Activated CD4-positive, alpha-beta memory T cell treated with anti-CD3 and anti-CD28 coated beads for 36 hours (primary cell): ENCODE measurements at places on chromosomes 13 and 19. TPM values are rescaled to one million over a fixed set of nuclear protein-coding genes. Genes with fewer than 3 reads are reported as not detected.
A peak's percentile ranks its signal among the peaks of the same experiment; 100 is the strongest.

GRCh38 chr19:49333811-49334288 lies 1.4 kb upstream of the CD37 start:
- H3K36me3 ChIP-seq: peaks cover 18% of the 10 kb centered on the region
- H3K27me3 ChIP-seq: no peaks in the 10 kb centered on the region
- H3K27ac ChIP-seq: peak overlapping the region; percentile 99
- H3K4me3 ChIP-seq: peak overlapping the region; percentile 76
- DNase-seq: peak; percentile 84

GRCh38 chr19:7450243-7451223 lies 38.3 kb downstream of the PEX11G start:
- no peak overlapping the region for H3K4me3 ChIP-seq
- no peak overlapping the region for H3K27ac ChIP-seq
- H3K27me3 ChIP-seq: no peaks in the 10 kb centered on the region
- H3K36me3 ChIP-seq: peaks cover 40% of the 10 kb centered on the region
- no peak for DNase-seq

- no peak for DNase-seq
- no peaks in the 10 kb centered on the region for H3K36me3 ChIP-seq
- H3K4me1 ChIP-seq: no peaks in the 10 kb centered on the region
- no peak overlapping the region for H3K4me3 ChIP-seq
- H3K27me3 ChIP-seq: peaks cover 3% of the 10 kb centered on the region
Measured at GRCh38 chr19:57096685-57097361, 23.0 kb upstream of the USP29 start.

DNA sequence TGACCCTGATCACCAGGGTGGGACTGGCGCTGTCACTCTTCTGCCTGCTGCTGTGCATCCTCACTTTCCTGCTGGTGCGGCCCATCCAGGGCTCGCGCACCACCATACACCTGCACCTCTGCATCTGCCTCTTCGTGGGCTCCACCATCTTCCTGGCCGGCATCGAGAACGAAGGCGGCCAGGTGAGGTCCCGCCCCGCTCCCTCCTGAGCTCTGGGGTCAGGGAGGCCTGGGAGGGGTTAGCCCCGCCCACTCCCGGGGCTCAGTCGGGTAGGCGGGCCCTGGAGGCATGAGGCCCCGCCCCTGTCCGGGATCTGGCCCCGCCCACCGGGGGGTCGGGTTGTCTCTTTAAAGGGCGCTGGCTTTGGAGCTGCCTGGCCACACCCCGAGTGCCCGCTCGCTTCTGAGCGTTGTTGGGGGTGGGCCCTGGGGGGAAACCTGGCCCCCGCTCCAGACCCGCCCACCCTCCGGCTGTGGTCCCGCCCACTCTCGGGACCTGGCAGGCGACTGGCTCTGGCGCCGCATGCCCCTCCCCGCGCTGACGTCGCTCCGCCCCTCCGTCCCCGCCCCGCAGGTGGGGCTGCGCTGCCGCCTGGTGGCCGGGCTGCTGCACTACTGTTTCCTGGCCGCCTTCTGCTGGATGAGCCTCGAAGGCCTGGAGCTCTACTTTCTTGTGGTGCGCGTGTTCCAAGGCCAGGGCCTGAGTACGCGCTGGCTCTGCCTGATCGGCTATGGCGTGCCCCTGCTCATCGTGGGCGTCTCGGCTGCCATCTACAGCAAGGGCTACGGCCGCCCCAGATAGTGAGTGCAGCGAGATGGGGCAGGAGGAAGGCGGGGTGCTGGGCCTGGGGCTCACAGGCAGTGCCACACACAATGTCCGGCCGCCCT lies 13.1 kb downstream of the DDX39A start:
- DNase-seq: peak; percentile 93
- no peaks in the 10 kb centered on the region for H3K27me3 ChIP-seq
- no peak overlapping the region for H3K4me3 ChIP-seq
- peak overlapping the region; percentile 76 for H3K27ac ChIP-seq
- peaks cover 76% of the 10 kb centered on the region for H3K36me3 ChIP-seq
- H3K4me1 ChIP-seq: peaks cover 25% of the 10 kb centered on the region

DNA sequence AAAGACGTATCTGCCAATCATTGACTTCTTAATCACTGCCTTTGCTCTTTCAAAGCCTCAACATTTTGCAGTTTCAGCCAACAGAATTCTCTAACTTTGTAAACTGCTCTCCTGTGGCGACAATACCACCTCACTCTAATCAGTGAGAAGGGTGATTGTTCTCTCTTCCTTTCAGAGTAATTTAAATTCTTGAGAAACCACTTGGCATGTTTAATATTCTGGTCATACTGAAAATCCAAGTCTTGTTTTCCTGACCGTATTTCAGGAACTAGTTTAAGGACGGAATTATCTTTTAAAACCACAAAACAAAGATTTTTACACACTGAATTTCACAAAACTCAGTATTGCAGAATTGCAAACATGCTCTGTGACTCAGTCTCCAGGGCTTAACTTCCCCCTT lies 5.2 kb upstream of the CDC16 start:
- H3K36me3 ChIP-seq: no peaks in the 10 kb centered on the region
- H3K27me3 ChIP-seq: peaks cover 3% of the 10 kb centered on the region
- no peak overlapping the region for H3K27ac ChIP-seq
- peaks cover 38% of the 10 kb centered on the region for H3K4me1 ChIP-seq

GRCh38 chr13:30880856-30881155 lies 25.3 kb upstream of the MEDAG start:
- H3K4me1 ChIP-seq: peaks cover 13% of the 10 kb centered on the region
- H3K27ac ChIP-seq: no peak overlapping the region
- peaks cover 1% of the 10 kb centered on the region for H3K36me3 ChIP-seq
- H3K4me3 ChIP-seq: no peak overlapping the region
- H3K27me3 ChIP-seq: peaks cover 16% of the 10 kb centered on the region

- DNase-seq: no peak
- no peak overlapping the region for H3K4me3 ChIP-seq
- H3K4me1 ChIP-seq: peaks cover 11% of the 10 kb centered on the region
- no peak overlapping the region for H3K27ac ChIP-seq
Measured at GRCh38 chr19:44603201-44603945, 10.0 kb upstream of the IGSF23 start.

DNA sequence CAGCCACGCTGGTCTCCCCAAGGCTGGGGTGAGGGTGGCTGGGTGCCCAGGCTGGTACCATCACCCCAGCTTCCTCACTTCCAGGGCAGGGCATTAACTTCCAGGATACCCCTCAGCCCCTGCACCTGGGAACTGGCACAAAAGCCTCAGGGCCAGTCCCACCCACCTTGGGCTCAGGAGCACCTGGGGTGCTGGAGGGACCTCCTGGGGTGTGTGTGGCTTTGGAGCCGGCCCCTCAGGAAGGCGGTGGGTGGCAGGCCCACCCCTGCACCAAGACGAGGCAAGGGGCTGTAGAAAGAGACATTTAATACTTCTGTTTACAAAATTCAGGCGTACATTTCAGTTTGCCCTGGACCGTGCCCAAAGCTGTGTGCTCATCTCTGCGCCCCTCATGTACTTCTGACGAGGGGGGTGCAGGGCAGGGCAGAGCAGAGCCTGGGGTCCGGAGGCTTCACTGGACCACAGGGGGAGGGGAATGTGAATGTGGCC lies 16.8 kb downstream of the MPND start:
- H3K4me1 ChIP-seq: no peaks in the 10 kb centered on the region
- peaks cover 9% of the 10 kb centered on the region for H3K36me3 ChIP-seq
- DNase-seq: no peak
- H3K4me3 ChIP-seq: no peak overlapping the region

DNA sequence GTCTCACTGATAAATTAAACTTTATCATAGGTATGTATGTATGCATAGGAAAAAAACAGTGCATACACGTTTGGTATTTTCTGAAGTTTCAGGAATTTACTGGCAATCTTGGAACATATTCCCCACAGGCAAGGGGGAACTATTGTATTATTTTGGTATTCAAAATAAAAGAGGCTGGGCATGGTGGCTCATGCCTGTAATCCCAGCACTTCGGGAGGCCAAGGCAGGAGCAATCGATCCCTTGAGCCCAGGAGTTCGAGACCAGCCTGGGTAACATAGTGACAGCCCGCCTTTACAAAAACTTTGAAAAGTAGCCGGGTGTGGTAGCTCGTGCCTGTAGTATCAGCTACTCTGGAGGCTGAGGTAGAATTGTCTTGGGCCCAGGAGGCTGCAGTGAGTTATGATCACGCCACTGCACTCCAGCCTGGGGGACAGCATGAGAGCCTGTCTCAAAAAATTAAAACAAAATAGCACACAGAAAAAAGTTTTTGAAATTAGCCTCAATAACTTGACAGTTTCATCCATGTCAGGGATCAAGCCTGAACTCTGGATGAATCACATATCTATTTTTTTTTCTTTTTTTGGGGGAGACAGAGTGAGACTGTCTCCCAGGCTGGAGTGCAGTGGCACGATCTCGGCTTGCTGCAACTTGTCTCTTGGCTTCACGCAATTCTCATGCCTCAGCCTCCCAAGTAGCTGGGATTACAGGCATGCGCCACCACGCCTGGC lies 29.1 kb upstream of the HOMER3 start:
- peaks cover 2% of the 10 kb centered on the region for H3K36me3 ChIP-seq
- no peak for DNase-seq
- peaks cover 5% of the 10 kb centered on the region for H3K4me1 ChIP-seq
- H3K27me3 ChIP-seq: peaks cover 9% of the 10 kb centered on the region

- peaks cover 2% of the 10 kb centered on the region for H3K36me3 ChIP-seq
- peak overlapping the region; percentile 81 for H3K4me3 ChIP-seq
- H3K27ac ChIP-seq: peak overlapping the region; percentile 87
- peaks cover 16% of the 10 kb centered on the region for H3K27me3 ChIP-seq
Measured at GRCh38 chr13:50124536-50125303, 109.5 kb downstream of the KCNRG start.

DNA sequence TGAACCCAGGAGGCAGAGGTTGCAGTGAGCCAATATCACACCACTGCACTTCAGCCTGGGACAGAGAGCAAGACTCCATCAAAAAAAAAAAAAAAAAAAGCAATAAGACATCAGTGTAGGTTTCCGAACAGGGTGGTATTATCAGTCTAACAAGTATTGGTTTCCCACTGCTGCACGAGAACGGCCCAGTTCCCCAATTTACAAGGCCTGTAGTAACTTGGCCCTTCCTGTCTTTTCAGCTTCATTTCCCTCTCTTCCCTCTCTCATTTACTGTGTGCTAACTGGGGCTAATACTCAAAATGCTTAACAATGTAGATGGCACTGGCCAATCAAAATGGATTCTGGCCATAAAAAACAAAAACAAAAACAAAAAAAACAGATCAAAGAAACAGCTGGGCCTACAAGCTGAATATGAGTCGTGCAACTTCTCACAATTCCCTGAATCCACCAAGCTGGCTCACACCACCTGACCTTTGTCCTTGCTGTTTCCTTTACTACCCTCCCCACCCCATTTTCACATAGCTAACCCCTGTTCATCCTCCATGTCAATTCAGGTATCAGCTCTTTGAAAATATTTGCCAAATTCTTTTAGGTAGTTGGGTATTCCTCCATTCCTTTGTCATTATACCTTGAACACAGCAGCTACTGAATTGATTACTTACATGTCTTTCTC lies 2.4 kb downstream of the TEX101 start:
- no peaks in the 10 kb centered on the region for H3K36me3 ChIP-seq
- no peak for DNase-seq
- no peak overlapping the region for H3K4me3 ChIP-seq
- no peak overlapping the region for H3K27ac ChIP-seq

DNA sequence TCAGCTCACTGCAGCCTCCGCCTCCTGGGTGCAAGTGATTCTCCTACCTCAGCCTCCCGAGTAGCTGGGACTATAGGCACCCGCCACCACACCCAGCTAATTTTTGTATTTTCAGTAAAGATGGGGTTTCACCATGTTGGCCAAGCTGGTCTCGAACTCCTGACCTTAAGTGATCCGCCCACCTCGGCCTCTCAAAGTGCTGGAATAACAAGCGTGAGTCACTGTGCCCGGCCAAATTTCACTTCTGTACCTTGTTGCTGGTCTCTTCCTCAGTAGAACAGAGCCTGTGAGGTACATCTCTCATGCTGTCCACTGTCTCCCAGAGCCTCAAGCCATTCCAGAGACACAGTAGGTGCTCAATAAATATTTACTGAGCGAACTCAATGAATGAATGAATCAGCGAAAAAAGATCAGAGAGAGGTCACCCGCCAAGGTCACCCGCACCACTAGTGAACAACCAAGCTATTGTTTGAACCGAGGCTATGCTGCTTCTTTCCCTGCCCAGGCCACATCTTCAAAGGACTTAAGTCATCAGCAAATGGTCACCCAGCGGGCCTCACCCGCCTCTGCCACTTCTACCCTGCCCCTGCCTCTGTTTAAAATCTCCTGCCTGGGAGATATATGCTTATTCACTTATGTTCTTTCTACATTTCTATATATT lies 9.3 kb downstream of the TMEM143 start:
- no peak overlapping the region for H3K4me3 ChIP-seq
- no peaks in the 10 kb centered on the region for H3K27me3 ChIP-seq

DNA sequence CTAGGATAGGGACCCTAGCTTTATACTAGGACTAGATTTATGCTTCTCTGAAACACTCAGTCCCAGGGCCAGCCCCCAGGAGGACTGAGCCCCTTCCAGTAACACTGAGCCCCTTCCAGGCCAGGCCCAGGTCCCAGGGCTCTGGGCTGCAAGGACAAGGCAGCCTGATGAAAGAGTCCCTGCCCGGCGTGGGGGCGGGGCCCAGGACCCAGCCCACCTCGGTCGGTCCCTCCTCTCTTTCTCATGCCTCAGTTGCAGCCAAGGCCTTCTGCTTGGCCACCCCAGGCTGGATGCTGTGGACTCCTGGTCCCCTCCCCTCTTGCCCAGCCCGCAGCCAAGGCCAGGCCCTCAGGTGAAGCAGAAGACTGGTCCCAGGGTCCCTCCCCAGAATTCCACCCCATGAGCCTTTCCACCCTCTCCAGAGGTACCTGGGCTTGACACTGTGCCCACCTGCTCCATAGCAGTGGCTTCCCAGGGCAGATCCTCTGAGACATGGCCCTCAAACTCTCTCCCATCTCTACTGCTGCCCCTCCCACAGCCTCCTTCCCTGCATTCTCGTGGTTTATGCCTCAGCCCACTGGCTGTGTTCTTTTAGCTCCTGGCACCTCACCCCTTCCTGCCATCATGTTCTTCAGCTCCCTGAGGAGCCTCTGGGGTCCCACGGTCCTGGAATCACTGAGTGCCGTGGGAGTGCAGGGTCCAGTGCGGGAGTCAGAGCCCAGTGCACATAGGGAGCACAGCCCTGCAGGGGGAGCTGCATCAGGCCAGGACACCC lies 53.6 kb upstream of the C1QTNF9B start:
- H3K27ac ChIP-seq: no peak overlapping the region
- H3K4me3 ChIP-seq: no peak overlapping the region
- H3K36me3 ChIP-seq: no peaks in the 10 kb centered on the region
- peaks cover 4% of the 10 kb centered on the region for H3K4me1 ChIP-seq

The CACNA1A gene
- total RNA-seq: 0.46 TPM

The NXNL1 gene
- total RNA-seq: not detected

The GRWD1 gene
- total RNA-seq: 45.3 TPM

The ATP8A2 gene
- 0.22 TPM for total RNA-seq

The TEX101 gene
- not detected for total RNA-seq

The CPAMD8 gene
- total RNA-seq: 0.88 TPM
